Stomach (tissue), 19 donors: ENCODE measurements at places on chromosomes 4 and X. TPM values are rescaled to one million over a fixed set of nuclear protein-coding genes. Genes with fewer than 3 reads are reported as not detected.

DNA sequence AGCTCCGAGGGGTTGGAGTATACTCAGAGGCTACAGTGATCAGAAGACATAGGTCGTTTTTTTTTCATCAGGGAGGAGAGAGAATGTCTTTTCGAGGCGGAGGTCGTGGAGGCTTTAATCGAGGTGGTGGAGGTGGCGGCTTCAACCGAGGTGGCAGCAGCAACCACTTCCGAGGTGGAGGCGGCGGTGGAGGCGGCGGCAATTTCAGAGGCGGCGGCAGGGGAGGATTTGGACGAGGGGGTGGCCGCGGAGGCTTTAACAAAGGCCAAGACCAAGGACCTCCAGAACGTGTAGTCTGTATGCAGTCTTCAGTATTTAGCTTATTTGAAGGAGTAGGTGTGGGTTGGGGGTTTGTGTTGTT, 500 bp downstream of the GAR1 start:
- peak; percentile 26 for DNase-seq

CT45A5 gene
- not detected for total RNA-seq

DNA sequence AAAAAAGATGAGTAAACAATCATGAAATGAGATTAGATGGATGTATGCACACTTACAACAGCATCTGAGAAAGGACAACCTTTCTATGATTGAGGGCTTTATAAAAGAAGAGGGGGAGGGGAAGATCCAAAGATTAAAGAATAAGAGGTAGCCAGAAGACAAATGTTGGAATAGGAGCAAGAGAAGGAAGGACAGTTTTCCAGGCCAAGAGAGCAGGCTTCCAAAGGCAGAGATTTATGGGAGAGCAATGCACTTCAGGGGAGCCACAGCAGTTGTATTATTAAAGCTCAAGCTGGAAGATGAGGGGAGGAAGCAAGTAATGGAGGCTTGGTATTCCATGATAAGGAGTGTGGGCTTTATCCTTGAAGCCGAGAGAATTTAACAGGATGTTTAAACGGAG, 110.3 kb upstream of the PTPN13 start:
- DNase-seq = no peak

GRCh38 chr4:38455092-38455862, 208.7 kb upstream of the KLF3 start:
- DNase-seq = no peak

GRCh38 chr4:22434895-22435294, 81.0 kb downstream of the ADGRA3 start:
- peak; percentile 76 for DNase-seq

DNA sequence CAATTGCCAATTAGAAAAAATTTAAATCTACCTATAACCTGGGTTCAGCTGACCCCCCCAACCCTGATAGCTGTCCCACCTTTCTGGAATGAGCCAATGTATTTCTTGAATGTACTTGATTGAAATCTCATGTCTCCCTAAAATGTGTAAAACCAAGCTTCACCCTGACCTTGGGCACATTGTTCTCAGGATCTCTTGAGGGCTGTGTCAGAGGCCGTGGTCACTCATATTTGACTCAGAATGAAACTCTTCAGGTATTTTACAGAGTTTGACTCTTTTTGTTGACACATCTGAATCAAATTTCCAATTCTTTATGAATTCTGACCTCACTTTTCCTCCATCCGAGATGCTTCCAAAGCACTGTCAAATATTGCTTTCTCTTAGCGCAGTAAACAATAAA, 115.3 kb upstream of the BEND4 start:
- no peak for DNase-seq

- DNase-seq = no peak
These were observed 87.9 kb upstream of the WDR1 start for GRCh38 chr4:10204401-10205058.

IL3RA gene
- total RNA-seq = 10.1 TPM

GRCh38 chrX:100081503-100081902, 328.6 kb downstream of the PCDH19 start:
- DNase-seq = no peak

WDR17 gene
- 1.9 TPM for total RNA-seq

COQ2 gene
- total RNA-seq = 10.1 TPM

- DNase-seq = peak; percentile 70
These were observed 39.9 kb downstream of the TXLNG start for GRCh38 chrX:16826207-16826606.

DNA sequence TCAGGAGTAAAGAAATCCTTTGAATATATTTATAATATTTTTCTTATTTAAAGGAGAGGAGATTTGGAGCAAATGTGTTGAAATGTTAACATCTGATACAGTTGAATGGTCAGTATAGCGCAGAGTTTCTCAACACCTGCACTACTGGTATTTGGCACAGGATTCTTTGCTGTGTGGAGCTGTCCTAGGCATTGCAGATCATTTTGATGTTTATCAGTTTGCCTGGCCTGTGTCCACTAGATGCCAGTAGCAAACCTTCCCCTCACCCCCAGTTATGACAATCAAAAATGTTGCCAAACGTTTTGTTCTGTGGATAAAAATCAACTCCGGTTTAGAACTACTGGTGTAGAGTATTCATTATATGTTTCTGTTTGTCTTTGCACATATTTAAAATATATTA, 765.3 kb upstream of the SLIT2 start:
- DNase-seq = peak; percentile 18

- DNase-seq = peak; percentile 50
These were observed 78.1 kb upstream of the PAGE3 start for GRCh38 chrX:55342533-55343501.

GRCh38 chr4:46648088-46648744, 258.3 kb upstream of the GABRA2 start:
- DNase-seq = no peak

SSX4 gene
- total RNA-seq = not detected

DNA sequence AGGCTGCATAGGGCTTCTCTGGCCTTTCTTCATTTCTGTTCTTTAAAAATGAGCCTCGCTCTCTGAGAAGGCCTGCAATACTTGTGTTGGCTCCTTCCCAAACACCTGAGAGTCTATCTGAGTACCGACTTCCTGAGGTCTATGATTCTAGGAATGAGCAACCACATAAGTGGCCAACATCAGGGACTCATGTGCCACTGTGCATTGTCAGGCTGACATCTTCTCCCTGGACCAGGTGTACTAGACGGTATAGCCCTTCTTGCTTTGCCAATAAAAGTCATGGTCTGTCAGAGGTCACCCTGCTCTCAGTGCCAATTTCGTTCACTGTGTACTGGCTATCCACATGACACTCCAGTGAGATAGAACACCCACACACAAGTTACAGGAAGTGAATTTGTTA, 67.4 kb upstream of the EPHA5 start:
- no peak for DNase-seq

DNA sequence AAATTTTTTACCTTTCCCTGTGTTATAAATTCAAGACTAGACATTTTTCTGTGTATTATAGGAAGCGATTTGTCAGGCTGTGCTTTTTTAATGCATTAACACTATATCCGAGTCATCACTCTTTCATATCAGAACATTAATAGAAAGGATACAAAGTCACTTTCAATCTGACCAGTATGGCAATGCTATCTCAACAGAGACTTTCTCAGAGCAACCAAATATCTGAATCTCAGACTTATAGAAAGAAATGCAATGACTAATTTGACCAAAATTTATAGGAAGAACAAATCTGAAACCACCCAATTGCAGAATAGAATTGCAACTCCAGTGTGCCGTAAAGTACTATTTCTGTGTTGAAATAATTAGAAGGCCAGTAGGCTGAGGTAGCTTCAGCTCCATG, 473 bp upstream of the TKTL2 start:
- no peak for DNase-seq

DNA sequence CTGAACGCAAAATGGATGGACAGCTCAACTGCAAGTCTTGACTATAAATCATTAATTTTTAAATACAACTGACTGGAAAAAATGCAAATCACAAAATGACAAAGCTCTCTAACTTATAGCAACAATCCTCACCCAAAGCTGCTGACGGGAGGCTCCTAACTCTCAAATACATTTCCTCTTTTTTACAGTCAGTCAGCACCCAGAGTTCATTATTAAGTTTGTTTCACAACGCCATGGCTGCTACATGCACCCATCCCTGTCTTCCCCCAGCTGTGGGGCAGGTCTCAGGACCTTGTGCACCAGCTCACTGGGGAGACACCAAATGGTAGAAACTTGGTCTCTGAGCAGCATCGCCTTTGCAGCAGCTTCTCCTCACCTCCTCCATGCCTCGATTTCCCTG, 97.6 kb downstream of the SLC34A2 start:
- no peak for DNase-seq

DNA sequence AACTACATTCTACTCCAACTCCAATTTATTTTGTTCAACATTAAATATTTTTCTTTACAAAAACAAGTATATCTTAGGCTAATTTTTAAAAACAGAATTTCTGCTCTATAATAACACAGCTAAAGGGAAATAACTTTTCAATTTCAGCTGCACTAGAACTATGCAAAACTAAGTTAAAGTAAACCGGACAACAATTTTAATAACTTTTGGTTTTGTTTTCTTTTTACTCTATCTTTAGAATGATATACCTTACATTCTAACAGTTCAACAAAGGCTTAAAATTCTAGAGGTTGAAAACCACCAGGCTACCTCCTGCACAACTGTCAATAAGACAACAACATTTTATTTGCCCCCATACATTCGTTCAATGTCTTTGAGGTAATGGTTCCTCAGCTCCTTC, 18.7 kb upstream of the KCNE5 start:
- no peak for DNase-seq

GRCh38 chr4:169266661-169267060, 4.1 kb downstream of the SH3RF1 start:
- DNase-seq = no peak

- DNase-seq = no peak
These were observed 219.9 kb downstream of the BCOR start for GRCh38 chrX:39877905-39878304.

DNA sequence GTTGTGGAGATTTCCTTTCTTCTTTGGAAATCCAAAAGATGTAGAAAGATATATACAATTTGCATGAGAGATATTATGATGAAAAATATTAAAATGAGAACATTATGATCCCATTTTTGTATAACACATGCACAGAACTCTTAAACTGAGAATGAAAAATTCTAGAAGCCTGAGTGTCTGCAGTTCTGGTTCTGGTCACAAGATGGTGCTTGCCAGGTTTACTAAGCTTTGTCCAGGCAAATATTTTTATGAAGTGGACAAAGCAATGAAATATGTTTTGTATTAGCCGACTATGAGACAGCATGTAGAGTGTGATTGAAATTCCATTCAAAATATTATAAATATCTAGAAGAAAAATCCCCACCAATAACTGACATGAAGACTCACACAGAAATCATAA, 2.2 kb downstream of the PWWP3B start:
- peak; percentile 39 for DNase-seq

SPANXN4 gene
- not detected for total RNA-seq
